NCI-H1930 (cell line): ENCODE measurements at places on chromosomes 3 and 15.

DNA sequence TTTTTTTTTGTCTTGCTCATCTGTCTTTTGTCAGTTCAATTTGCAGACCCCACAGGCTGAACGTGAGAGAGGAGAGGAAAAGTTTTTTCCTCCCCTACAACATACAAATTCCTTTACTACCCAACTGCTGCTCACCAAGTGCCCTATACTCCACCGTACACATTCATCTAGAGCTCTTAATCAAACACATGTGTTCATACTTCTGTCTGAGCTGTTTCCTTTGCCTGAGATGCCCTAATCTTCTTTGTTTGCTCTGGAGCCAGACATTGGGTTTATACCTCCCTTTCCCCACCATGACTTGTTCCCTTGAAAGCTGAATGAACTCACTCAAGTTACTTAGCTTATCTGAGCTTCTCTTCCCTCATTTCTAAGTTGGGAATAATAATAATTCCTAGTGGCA is 122.7 kb upstream of the RASGRP1 start:
- no peak for DNase-seq

DNA sequence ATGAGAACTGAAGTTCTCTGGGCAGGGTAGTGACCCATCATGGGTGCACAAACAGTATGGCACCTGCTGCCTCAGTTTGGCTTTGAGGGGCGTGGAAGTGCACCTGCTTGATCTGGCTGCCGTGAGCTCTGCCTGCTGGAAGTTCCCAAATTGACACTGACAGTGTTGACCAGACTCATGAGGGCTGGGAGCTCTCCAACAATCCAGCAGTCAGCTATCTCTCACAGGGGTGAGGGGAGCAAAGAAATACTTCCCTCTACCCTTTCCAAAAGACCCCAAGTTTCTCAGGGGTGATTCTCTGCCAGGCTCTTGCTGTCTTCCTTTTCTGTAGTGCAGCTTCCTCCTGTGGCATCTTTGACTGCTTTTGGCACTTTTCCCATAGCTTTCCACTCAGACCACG is 49.4 kb upstream of the ROBO1 start:
- no peak for DNase-seq

- no peak for DNase-seq
Measured at GRCh38 chr15:68360721-68361120, 71.2 kb downstream of the ITGA11 start.

- DNase-seq: no peak
Measured at GRCh38 chr15:99967841-99968371, 234.7 kb upstream of the LYSMD4 start.

GRCh38 chr15:60009124-60009960 is 5.2 kb downstream of the FOXB1 start:
- no peak for DNase-seq

GRCh38 chr3:178320456-178321351 is 215.5 kb upstream of the KCNMB2 start:
- no peak for DNase-seq

GRCh38 chr15:57384816-57385215 is 8.5 kb downstream of the CGNL1 start:
- DNase-seq: no peak

DNA sequence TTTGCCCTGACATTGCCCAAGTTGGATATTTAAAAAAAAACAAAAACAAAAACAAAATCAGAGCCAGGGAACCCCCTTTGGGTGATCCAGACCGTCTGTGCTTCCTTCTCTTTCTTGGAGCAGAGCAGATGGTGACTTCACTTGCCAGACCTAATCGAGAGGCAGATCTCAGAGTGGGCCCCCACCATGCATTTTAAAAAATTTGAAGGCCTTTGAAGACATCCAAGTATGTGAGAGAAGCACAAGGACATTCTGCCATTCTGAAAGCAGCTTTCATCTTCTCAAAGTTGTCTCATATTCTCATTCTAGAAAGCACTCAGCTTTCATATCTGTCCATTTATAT is 93.3 kb downstream of the SV2B start:
- no peak for DNase-seq

GRCh38 chr3:170531657-170532335 is 54.1 kb downstream of the SLC7A14 start:
- DNase-seq: no peak

DNA sequence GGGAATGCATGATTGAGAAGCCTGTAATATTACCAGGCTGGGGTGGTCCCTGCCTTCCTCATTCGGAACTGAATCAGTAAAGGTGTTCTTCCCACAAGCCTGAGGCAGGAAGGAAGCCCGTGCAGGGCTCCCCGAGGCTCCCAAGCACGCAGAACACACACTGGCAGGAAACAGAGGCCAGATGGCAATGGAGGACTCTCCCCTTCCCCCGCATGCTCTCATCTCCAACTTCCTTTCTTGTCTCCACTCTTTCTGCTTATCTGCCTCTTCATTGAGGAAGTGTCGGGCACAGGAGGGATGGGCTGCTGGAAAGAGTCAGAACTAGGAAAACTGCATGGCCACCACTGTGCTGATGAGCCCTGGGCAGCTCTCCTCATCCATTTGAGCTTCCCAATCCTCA is 123.5 kb downstream of the NUP210 start:
- no peak for DNase-seq
